Thyroid gland (tissue), 4 donors: ENCODE measurements at places on chromosomes 3 and 15.

DNA sequence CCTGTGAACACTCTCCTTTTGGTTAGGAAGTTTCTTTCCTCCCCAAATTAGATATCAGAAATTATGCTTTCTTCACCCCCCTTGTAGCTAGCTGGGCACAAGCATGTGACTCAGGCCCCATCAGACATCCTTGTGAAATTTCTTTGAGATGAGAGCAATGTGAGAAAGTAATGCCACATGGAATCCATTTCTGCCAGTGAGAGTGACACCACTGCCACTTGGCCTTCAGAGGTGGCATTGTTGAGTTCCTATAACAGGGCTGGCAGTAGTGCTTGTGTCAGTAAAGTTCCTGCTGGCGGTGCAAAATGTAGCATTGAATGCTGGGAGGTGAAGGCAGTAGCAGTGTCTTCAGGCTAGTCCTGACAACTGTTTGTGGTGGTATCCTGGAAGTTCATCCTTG lies 80.7 kb upstream of the ZNF280D start:
- DNase-seq = no peak

- DNase-seq = no peak
Observed at GRCh38 chr15:82040862-82041261, 5.0 kb downstream of the MEX3B start.

- DNase-seq = no peak
Observed at GRCh38 chr3:55282994-55283393, 204.1 kb downstream of the WNT5A start.

- DNase-seq = peak; percentile 26
Observed at GRCh38 chr3:3998140-3998922, 199.1 kb downstream of the LRRN1 start.

DNA sequence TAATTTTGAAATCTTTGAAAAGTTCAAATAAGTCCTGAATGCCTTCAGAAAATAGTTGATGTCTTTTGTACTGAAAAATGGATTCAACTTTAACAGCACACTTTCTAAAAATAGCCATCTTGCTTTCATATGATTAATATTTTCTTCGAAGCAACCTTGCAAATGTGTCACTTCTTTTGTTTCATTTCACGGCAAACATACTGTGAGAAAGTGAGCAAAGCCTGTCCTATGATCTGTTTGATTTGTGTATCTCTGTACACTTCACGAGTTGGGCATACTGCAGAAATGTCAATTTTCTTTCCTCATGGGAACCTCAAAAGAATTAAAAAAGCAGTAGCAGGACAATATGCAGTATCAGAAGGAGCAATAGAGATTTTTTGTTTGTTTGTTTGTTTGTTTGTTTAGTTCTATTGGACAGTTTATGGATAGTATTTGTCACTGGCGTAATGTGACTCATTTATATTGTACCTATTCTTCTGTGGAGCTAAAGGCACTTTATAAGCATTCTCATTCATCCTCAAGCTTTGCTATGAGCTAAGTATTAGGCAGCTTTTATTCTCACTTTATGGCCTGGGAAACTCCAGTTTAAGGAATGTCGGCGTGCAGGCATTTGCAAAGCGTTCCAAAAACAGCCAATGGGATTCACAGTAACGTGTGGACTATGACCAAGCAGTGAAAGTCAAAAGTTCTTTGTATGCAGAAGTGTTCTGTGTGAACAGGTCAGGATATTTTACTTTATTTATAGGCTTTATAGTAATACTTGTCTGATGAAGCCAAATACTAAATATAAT lies 572.0 kb downstream of the NAALADL2 start:
- DNase-seq = no peak

- no peak for DNase-seq
Observed at GRCh38 chr3:134956395-134956794, 161.3 kb downstream of the EPHB1 start.

GRCh38 chr15:94135486-94136147 lies 95.7 kb upstream of the MCTP2 start:
- no peak for DNase-seq

DNA sequence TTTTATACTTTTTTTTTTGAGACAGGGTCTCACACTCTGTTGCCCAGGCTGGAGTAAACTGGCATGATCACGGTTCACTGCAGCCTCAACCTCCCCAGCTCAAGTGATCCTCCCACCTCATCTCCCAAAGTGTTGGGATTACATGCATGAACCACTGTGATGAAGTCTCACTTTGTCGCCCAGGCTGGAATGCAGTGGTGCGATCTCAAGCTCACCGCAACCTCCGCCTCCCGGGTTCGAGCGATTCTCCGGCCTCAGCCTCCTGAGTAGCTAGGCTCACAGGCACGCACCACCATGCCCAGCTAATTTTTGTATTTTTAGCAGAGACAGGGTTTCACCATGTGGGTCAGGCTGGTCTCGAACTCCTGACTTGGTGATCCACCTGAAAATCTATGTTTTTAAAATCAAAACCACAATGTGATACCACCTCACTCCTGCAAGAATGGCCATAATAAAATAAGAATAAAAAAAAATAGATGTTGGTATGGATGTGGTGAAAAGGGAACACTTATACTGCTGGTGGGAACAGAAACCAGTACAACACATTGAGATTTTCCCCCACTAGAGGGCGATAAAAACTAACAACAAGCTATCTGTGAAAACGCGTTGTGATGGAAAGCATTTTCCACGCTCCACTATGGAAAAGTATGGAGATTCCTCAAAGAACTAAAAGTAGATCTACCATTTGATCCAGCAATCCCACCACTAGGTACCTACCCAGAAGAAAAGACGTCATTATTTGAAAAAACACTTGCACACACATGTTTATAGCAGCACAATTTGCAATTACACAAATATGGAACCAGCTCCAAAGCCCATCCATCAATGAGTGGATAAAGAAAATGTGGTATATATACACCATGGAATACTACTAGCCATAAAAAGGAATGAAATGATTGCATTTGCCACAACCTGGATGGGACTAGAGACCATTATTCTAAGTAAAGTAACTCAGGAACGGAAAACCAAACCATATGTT lies 26.8 kb upstream of the OCA2 start:
- no peak for DNase-seq

- no peak for DNase-seq
Observed at GRCh38 chr3:105759442-105760078, 109.3 kb downstream of the CBLB start.

GRCh38 chr3:47612178-47612577 lies 33.5 kb upstream of the CSPG5 start:
- no peak for DNase-seq

- no peak for DNase-seq
Observed at GRCh38 chr3:82707035-82707434, 945.6 kb upstream of the GBE1 start.

- DNase-seq = no peak
Observed at GRCh38 chr15:59965741-59966140, 38.4 kb upstream of the FOXB1 start.

- no peak for DNase-seq
Observed at GRCh38 chr3:173238091-173238490, 97.1 kb upstream of the SPATA16 start.

DNA sequence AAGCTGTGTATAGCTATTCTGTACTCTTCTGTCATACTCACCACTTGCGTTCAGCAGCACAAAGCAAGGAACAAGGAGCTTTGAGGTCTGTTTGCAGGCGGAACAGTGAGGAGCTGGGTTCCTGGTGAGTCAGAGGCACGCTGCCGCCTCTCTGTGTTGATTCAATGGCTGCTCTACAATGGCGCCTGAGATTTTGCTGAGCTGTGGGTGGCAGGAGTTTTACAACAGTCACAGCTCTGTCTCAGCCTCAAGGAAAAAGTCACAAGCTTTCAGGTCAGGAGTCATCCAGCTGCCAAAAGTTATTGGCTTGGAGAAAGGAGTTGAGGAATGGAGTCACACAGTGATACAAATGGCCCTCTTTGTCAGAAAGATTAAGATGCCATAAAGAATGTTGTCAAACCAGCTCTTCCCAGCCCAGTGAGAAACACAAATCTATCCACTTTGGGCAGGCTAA lies 98.1 kb downstream of the SSR3 start:
- DNase-seq = peak; percentile 10

DNA sequence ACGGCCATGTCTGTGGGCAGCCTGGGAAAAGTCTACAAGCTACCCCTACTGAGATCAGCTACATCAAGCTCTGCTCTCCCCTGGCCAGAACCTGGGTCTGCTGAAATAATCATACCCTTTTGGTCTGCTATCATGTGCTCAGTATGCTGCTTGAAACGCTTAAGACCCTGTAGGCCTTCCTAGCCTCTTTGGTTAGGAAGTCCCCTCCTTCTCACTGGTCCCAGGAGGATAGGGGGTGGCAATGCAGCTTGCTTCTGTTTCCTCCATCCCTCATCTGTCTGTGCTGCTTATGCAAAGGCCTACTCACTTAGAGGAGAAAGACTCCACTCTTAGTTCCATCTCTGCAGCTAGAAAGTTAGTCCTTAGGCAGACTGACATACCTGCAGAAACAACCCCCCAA lies 118.2 kb upstream of the RASGRP1 start:
- DNase-seq = no peak

DNA sequence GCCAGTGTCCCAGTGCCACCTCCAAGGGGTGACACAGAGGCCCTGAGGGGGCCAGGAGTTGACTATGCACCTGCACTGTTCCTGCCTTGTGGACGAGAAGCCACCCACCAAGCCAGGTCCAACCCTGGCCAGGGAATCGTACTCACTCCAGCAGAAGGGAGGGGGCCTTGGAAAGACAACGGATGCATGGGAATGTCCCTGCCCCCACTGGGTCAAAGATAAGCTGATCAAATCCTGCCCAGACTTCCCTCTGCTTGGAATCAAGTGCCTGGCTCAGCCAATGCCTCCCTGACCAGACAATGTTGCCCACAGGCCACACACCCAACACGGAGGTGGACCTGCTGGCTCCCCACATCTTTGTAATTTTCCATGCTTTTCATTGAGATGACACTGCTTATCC lies 23.9 kb downstream of the CACNA2D2 start:
- DNase-seq = no peak

DNA sequence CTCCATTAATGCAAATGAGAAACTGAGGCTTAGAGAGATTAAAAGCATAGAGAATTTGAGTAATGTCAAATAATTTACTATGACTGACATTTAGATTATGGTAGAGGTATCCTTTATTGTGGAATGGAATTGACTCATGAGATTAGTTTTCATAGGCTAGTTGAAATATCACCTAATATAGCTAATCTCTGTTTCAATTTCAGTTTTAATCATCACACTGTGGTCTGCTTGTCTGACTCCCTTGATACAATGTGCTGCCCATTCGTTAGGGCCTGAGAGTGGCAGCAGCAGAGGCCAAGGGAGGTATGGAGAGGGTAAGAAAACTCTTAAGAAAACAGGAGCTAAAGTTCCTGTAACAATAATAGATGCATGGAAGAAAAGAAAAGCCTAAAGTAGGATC lies 13.2 kb upstream of the ZBTB20 start:
- DNase-seq = no peak
